ENCODE measurements at places on chromosomes 11 and 22. TPM values are rescaled to one million over a fixed set of nuclear protein-coding genes. Genes with fewer than 3 reads are reported as not detected.

Gene P2RX6
- 1.4 TPM for total RNA-seq

Gene RFPL2
- total RNA-seq = not detected

Gene RAC2
- total RNA-seq = 3.0 TPM

Gene TTC36
- total RNA-seq = 0.26 TPM

Gene SLCO2B1
- total RNA-seq = 0.06 TPM

Gene SOX6
- total RNA-seq = 0.50 TPM

Gene OR6T1
- total RNA-seq = not detected

Gene PARVA
- total RNA-seq = 36.1 TPM

All from aortic smooth muscle cell (primary cell).